NAMALWA (cell line): ENCODE measurements at places on chromosomes 11 and 22.
A peak's percentile ranks its signal among the peaks of the same experiment; 100 is the strongest.

GRCh38 chr11:95166781-95167180 lies 64.2 kb downstream of the SESN3 start:
- DNase-seq, result no peak

DNA sequence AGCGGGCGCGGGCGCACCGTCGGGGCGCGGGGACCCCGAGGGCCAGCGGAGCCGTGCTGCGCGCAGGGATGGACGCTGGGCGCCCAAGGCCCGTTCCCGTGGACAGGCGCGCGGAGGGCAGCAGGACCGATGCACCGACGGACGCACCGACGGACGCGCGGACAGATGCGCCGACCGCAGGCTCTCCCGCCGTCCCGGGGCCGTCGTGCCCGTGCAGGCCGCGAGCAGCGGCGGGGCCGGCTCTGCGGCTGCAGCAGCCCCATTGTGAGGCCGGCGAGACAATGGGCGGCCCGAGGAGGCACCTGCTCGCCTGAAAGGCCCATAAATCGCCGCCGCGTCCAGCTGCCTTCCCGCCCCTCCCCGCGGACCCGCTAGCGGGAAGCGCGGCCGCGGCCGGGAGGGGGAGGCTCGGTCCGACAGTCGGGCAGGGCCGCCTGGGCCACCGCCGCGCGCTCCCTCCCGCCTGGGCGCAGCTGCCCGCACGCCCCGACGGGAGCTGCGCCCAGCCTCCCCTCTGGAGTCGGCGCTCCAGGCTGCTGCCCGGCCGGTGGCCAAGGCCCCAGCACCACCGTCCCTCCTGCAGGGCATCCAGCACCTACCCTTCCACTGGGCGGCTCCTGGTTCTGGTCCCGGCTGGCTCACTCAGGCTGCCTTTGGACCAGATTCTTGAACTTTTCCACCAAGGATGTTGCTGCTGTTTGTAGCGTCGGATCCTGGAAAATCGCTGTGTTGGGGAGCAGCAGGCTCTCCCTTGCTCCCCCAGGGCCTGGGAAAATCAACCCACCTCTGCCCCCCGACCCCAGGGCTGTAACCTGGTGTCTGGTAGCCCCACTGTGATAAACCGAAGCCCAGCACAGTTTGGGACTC lies 15.8 kb downstream of the CDKN1C start:
- DNase-seq, result no peak

GRCh38 chr11:12683874-12684273 lies 9.7 kb downstream of the TEAD1 start:
- DNase-seq, result no peak

- DNase-seq, result no peak
Observed at GRCh38 chr11:9493492-9493891, 32.7 kb downstream of the ZNF143 start.

DNA sequence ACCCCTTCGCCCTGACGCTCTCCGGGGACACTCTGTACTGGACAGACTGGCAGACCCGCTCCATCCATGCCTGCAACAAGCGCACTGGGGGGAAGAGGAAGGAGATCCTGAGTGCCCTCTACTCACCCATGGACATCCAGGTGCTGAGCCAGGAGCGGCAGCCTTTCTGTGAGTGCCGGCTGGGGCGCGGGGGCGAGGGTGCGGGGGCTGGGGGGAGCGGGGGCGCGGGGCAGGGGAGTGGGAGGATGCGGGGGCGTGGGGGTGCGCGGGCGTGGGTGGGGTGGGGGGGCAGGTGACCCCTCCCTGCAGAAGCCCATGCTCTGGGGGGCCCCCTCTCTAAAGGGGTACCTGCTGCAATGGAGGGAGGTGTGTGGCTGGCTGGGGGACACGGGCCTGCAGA lies 51.4 kb downstream of the LRP5 start:
- no peak for DNase-seq

DNA sequence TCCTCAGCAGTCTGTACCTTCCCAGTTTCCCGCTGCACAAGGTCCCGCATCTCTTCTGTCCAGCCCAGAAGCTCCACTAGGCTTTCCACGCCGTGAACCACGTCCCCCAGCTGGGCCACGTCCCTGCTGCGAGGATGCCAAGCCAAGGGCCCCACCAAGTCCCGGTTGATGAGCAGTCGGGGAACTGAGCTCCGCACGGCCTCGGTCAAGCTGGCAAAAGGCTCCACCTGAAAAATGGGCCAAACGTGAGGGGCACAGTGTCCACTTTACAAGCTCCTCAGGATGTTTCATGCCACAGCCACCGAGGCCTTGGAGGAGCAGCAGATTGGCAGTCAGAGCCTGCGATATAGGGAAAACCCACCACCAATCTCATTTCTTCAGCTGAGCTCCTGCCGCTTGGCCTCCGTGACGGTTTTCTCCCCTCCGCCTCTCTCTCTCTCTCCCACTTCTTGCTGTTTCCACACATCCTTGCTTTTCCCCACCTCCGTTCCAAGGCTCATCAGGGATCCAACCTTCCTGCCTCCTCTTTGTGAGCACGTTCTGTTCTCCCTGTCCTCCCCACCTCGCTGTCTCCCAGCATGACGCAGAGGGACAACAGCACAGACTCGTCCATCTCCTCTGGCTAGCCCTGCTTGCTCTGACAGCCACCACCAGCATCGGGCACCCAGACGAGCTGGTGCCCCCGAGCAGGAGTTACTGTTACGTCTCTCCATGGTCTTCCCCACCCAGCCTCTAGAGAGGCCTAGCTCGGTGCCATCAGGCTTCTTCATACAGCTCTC lies 11.5 kb downstream of the RIC8A start:
- no peak for DNase-seq

DNA sequence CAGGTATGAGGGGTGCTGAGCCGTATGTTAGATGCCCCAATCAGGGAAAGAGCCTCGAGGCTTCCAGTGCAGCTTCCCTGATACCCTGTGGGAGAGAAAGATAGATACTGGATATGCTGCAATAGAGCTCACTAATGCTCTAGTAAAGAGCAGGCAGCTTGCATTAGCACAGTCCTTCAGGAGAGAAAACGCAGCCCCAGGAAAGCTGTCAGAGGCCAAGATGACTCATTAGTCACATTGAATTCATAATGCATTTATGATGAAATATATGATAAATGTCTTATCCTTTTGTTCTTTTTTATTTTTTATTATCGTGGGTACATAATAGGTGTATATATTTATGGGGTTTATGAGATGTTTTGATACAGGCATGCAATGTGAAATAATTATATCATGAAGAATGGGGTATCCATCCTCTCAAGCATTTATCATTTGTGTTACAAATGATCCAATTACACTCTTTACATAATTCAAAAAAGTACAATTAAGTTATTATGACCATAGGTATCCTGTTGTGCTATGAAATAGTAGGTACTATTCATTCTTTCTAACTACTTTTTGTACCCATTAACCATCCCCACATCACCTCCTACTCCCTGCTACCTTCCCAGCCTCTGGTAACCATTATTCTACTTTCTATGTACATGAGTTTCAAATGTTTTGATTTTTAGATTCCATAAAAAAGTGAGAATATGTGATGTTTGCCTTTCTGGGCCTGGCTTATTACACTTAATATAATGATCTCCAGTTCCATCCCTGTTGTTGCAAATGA lies 94.5 kb upstream of the TOP3B start:
- no peak for DNase-seq

- DNase-seq, result no peak
Observed at GRCh38 chr11:40403321-40403720, 1056.1 kb downstream of the LRRC4C start.

DNA sequence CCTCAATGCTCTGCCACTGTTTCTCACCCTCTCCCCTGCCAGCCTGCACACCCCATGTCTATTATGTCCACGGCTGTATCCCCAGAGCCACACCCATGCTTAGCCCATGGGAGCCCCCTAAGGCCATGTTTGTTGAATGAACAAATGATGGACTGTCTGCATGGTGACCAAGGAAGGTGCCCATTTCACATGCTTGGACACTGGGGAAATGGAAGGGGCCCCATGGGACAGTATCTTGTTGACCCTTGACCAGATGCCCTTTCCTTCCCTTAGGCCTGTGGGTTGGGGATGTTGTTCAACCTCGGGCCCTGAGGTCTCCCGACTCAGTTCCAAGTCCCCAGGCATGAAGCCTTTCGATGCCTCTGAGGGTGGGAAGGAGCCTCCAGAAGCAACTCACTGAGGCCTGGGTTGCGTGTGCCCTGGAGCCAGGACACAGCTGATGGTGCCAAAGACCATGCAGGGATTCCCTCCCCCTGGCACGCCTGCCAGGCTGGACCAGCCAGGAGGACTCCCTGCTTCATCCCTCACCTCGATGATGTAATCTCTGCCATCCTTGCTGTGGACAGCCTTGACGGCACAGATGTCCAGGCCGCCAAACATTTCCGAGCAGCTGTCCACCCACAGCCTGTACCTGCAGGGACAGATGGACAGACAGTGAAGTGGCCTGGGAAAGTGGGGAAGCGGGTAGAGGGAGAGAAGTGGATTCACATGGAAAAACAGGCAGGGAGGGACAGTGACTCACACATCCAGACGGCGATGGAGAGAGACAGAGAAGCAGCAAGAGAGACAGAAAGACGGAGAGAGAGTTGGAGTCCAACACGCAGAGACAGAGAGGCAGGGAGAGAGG lies 58.9 kb downstream of the FBXO7 start:
- DNase-seq, result no peak

- DNase-seq, result no peak
Observed at GRCh38 chr11:95324826-95325225, 93.8 kb upstream of the SESN3 start.

GRCh38 chr11:93504110-93505095 lies 38.8 kb downstream of the SMCO4 start:
- no peak for DNase-seq

DNA sequence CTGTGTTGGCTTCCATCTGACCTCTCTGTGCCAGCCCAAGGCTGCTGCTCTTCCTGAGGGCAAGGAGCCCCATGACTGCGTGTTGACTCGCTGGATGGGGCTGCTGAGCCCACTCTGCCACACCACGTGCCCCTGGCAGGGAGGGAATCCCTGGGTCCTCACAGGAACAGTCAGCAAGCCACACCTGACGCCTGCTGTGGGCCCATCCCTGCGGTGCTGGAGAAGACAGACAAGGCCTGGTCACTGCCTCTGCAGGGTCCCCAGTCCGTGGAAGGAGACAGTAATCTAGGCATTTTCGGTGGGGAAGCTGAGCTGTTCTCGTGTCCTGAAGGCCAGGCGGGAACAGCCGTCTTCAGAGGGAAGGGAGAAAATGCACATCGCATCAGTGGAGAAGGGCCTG lies 10.6 kb upstream of the PPP6R3 start:
- DNase-seq, result no peak

- no peak for DNase-seq
Observed at GRCh38 chr11:2511421-2512369, 66.9 kb downstream of the KCNQ1 start.

GRCh38 chr11:112627588-112628045 lies 333.6 kb upstream of the NCAM1 start:
- no peak for DNase-seq

- no peak for DNase-seq
Observed at GRCh38 chr11:69041516-69041915, 7.2 kb upstream of the TPCN2 start.

DNA sequence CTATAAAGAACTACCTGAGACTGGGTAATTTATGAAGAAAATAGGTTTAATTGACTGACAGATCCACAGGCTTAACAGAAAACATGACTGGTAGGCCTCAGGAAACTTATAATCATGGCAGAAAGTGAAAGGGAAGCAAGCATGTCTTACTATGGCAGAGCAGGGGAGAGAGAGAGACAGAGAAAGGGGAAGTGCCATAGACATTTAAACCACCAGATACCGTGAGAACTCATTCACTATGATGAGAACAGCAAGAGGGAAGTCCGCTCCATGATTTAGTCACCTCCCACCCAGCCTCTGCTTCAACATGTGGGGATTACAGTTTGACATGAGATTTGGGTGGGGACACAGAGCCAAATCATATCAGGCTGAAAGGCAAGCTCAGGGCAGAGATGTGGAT lies 327.1 kb upstream of the DDI1 start:
- peak; percentile 40 for DNase-seq

DNA sequence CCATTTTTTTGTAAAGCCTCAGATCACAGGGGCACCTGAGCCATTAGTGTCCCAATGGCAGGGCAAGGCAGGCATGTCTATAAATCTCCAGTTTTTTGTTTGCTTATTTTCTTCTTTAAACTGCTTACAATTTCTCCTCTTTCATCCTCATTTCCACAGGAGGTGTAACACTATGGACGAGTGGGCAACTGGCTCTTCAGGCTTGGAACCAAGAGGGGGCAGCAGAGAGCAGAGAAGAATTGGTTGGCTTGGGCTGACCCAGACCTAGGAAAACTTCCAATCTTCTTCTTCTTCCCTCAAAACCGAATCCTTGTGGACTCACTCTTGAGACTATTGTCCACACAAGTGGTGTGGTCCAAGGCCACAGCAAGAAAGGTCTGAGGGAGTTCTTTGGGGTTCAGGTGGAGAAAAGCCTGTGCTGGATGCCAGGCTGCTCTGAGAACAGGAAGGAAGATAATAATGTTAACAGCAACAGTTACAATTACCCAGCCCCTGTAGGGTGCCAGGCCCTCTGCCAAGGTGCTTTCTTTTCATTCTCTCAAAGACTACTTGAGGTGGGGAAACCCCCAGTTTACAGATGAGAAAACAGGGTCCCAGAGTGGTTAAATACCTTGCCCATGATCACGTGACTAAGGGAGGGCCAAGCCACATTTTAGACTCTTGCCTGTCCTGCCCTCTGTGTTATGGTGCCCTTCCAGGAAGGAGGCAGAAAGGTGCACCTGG lies 70.7 kb upstream of the E2F8 start:
- DNase-seq, result peak; percentile 68

DNA sequence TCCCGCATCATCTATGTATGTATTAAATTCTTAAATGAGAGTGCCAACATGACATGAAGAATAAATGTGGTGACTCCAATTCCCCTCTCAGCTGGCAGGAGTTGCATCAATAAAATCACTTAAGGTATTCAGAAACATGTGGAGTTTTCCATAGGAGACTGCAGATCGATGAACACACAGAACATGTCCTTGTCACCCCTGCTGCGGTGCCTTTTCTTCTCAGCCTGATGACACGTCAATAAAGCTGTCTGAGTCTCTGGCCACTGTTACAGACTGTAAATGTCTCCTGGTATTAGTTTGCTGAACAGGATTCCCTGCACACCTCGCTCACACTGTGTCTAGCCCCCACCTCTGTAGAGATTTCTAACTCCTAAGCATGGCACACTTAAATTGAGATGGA lies 460.5 kb downstream of the LRRC4C start:
- no peak for DNase-seq

- DNase-seq, result peak; percentile 22
Observed at GRCh38 chr22:31730344-31730711, 19.6 kb downstream of the PRR14L start.
